ENCODE measurements at places on chromosomes 2 and 18.

- DNase-seq = peak; percentile 11
Observed at GRCh38 chr18:42929857-42930256, 185.6 kb downstream of the RIT2 start.

DNA sequence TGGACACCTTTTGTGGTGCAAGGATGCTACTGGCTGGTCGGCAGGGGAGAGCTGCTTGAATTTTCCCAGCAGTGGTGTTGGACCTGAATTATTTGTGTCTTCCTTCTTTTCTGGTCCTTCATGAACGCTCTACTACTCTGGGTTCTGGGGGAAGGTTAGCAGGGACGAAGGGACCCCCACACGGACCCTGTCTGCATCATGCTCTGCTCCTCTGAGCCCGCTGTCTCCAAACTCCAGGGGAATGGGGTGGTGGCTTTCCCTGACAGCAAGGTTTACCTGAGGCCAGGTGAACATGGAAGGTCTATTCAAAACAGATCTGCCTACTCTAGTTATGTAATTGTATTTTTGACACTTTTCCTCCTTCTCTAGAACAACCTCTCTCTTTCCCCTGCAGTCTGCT is 168.5 kb upstream of the PXDN start:
- no peak for DNase-seq

- no peak for DNase-seq
Observed at GRCh38 chr2:168166902-168167510, 80.4 kb downstream of the STK39 start.

- no peak for DNase-seq
Observed at GRCh38 chr2:119119076-119119785, 39.3 kb downstream of the C1QL2 start.

DNA sequence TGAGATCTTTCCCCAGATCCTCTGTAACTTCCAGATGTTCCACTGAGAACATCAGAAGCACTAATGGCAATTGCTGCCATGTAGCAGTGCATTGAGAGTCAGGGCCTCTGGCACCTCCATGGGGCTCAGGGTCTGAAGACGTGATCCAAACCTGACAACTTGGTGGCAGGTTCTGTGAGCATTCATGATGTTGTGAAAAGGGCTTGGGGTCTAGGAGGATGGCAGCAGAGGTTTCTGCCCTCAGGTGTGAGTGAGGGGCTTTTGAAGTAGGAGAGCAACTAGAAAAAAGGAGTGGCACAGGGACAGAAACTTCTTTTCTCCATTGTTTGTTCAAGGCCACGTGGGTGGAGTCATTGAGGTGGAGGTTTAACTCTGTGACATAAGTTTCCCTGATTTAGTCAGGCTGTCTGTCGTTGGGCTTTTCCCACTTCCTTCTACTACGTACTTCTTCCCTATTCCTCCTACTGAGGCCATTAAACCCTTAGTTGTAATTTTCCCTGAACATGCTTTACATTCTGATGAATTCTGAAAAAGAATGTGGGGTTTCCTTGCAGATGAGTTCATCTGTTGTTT is 13.1 kb downstream of the CFLAR start:
- DNase-seq = no peak

GRCh38 chr2:208407667-208408066 is 1.1 kb downstream of the PTH2R start:
- DNase-seq = no peak

DNA sequence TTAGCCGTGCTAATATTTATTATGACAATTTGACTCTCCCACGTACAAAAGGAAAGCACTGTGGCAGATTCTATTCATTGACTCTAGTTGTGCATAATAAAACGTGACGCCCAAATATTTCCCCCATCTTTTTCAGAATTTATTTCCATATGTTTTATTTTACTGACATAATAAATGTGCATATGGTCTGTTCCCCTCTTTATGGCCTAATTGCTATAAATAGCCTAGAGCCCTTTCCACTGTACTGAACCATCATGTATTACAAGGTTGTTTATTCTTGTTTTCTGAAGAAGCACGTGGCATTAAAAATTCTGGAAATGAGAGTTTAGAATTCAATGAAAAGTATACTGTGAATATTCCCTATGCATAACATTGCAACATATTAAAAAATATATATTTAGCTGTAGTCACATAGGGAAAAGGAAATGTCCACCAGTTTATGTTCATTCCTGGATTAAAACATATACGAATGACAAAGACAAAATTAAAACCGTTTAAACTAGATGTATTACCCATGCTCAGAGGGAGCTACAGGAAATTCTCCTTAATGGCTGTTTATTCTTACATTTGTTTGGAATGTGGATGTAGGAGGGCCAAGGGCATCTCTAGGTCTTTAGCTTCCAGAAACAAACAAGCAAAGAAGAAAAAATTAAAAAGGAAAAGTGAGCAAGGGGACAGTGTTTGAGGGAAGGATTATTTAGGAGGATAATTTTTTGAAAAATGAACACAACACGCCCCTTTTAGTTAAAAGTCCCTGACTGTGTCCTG is 122.1 kb upstream of the MMADHC start:
- DNase-seq = no peak

DNA sequence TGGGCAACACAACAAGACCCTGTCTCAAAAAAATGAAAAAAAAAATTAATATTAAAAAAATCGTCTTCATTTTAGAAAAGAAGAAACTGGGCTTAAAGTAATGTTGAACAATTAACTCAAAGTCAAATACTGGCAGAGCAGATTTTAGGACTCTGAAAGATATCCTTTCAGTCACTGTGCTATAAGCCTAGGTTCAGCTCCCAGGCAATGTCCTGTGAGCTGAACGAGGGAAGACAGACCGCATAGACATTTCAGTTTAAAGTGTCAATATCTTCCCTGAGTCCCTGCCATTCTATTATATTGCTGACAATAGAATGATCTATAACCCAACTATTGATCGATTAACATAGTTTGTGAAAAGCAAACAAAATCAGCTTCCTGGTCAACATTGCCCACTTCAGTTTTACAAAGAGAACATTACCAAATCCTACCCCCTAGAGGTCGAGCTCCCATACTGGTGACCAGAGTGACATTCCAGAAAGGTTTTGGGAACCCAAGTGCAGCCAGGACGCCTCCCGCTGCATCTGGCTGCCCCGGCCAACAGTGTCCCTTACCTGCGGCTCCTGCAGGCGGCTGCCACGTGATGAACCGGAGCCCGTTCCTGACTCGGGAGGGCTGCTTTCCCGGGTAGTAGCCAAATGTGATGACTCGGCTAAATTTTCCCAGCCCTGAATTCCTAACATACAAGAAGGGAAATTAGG is 639 bp downstream of the MRO start:
- peak; percentile 16 for DNase-seq

DNA sequence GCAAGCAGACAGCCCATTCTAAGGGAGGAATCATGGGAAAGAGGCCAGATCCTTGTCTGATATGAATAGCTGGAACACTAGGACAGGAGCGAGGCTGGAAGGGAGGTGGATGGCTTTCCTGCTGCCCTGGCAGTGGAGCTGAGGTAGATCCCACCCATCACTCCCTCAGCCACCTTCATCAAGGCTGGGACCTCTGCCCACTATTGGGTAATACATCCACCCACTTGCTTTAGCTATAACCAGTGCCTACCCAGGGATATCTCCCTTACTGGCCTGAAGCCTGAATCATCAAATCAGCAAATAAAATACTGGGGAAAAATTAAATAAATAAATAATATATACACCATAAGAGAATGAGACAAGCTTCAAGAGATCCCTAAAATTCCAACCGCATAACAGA is 183.2 kb upstream of the KYNU start:
- no peak for DNase-seq

DNA sequence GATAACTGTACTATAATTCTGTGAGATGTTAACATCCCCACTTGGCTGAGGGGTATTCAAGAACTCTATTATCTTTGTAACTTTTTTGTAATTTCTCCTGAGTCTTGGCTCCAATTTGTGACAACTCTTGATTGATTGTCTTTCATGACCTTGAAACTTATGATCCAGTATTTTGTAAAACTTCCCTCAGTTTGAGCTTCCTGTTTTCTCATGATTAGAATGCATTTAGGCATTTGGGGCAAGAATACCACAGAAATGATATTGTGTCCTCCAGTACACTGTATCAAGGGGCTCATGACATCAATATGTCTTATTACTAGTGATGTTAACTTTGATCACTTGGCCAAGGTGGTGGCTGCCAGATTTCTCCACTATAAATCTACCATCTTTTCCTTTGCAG is 37.4 kb downstream of the PNO1 start:
- no peak for DNase-seq

DNA sequence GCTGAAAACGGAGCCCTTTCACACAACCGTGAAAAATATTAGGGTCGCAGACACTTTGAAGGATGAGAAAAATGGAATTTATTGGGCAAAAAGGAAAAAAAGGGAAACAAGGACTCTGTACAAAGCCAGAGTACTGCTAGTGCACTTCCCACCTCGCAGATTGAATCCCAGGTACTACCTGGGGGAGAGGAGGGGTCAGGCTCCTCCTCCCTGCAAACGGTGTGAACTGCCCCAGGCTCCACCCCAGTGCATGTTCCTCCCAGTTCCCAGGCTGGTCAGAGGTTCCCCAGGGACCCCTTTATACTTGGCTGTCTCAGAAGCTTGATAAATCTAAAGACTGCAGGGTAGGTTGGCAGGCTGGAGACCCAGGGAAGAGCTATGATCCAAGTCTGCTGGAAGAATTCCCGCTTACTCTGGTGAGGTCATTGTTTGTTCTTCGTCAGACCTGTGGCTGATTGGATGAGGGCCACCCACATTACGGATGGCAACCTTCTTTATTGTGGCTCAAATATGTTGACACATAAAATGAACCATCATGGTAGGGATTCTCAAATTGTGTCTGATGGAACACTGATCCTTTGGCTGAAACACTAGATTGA is 290.4 kb upstream of the POU3F3 start:
- no peak for DNase-seq

DNA sequence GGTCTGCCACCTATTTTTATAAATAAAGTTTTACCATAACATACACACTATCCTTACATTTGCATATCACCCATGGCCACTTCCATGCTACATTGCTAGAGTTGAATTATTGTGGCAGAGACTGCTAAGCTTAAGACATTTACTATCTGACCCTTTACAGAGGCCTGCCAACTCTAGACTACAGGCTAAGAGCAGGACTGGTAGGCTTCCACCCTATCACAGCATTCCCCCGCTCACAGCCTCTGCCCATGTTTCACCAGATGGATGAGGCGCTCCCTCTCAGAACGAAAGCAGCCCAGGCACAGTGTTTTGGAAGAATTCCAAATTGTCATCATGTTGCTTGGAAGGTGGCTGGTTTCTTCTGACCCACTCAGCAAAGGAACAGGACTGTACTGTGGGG is 91.7 kb upstream of the SLC35G4 start:
- no peak for DNase-seq

DNA sequence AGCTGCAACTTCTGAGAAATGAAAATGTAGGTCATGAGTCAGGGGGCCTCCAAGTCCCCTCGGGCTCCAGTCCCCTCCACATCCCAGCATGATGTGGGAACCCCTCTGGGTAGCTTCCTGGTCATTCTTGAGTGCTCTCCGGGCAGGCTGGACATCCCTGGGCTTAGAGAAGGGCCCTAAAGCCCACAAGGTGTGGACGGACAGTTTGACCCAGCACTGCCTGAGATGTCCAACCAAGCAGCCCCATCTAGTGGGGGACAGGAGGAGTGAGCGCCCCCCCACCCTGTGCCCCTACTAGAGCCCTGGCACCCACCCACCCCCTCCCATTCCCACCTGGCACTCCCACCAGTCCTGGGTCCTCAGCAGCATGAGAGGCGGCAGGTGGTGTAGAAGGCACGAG is 46.0 kb downstream of the CYP27C1 start:
- DNase-seq = no peak

DNA sequence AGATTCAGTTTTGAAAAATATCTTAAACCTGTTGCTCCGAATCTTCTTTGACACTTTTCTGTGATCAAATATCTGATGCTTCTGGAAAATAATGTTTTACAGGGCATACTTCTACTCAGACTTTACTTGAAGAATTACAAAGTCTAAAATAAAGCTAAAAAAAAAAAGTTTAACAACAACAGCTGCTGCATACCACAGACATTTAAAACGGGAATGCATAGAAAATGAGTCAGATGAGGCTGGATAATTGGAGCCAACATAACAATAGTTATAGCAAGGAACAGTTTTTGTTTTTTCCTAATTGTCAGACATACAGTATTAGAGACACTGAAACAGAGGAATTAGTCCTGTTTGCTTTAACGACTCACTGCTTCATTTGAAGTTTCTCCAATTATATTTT is 1090.2 kb downstream of the SUCLG1 start:
- no peak for DNase-seq

DNA sequence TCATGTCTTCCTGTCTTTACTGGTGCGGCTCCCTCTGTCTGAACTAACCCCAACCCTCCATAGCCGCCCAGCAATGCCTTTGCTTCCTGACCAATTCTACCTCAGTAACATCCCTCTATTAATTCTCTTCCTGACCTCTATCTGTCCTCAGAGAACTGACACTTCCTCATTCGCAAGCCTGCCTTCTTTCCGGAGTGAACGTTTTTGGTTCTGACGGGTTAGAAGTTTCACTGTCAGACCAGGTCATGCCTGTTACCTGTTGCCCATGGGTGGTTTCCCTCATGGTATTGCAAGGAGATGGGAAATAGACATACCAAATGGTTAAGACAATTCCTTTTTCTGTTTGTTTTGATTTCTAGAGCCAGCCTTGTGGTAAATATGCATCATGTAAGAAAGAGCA is 453.4 kb upstream of the SLC14A2 start:
- no peak for DNase-seq

GRCh38 chr2:169073963-169074751 is 4.8 kb downstream of the DHRS9 start:
- DNase-seq = no peak

DNA sequence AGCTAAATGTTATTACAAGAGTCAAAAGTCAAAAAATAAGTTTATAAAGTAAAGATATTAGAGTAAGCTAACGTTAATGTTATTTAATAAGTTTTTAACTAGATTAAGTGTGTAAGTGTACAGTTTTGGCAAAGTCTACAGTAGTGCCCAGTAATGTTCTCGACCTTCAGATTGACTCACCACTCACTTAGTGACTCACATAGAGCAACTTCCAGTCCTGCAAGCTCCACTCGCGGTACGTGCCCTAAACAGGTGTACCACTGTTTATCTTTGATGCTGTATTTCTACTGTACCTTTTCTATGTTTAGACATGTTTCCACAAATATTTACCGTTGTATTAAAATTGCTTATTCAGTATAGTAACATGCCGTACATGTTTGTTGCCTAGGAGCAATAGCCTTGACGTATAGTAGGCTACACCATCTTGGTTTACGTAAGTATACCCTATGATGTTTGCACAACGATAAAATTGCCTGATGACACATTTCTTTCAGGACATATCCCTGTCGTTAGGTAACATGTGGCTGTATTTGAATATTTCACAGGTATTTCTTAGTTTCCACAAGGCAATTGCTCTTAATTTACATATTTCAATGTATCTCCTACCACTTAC is 1641.9 kb upstream of the PIK3C3 start:
- no peak for DNase-seq
